NCI-H2107 (cell line): ENCODE measurements at places on chromosomes 4 and X.

GRCh38 chr4:180557348-180557747 is 1685.9 kb upstream of the TENM3 start:
- no peak for DNase-seq

DNA sequence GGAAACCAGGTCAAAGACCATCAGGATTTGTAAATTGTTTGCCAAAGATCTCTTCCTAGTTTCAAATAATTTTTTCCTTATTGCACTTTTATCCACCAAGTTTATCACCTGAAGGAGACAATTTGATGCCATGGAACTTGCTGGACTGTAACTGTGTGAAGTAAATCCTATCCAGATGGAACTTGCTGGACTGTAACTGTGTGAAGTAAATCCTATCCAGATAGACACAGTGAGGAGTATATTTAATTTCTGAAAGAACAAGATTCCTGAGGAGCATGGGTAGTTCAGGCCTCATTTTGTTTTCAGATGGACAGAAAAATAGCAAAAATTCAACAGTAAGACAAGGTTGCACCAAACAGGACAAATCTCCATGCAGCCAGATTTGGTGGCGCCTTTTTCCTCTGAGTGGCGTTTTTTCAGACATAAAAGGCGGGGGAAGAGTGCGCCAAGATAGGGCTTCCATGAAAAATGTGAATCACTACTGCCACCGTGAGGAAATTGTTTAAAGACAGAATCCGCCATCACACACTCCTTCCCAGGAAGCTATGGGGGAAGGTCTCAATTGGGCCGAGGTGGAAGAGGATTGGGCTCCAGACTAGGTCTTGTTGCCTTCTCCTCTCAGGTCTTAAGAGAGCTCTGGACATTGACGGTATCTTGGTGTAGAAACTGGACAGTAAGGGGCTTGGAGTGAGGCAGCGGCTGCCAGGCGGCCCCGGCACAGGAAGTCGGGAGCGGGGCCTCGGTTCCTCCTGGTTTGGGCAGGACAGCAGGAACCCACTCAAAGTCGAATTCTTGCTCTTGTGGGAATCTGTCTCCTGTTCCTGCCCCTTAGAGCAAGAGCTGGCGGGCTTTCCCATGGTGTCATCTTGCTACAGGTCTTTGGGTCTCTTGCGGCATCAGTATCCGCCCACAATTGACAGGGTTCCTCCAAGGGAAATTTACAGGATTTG is 234.7 kb downstream of the OR13H1 start:
- no peak for DNase-seq

GRCh38 chr4:4388311-4388790 is 1.4 kb downstream of the NSG1 start:
- no peak for DNase-seq

DNA sequence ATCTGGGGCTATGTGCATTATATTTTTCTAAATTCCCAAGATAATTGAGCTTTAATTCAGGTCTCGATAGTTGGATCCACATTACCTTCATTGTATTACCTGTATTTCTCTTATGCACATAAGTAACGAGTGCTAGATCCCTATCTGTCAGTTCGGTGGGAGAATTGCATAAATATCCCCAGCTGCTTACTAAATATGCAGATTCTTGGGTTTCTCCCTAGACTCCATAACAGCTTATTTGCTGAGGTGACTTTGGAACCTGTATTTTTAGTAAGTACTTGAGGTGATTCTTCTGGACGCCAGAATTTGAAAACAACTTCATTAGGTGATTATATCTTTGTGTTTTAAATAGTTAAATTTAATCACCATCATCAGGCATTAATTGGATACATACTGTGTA is 15.0 kb downstream of the UGT8 start:
- no peak for DNase-seq

DNA sequence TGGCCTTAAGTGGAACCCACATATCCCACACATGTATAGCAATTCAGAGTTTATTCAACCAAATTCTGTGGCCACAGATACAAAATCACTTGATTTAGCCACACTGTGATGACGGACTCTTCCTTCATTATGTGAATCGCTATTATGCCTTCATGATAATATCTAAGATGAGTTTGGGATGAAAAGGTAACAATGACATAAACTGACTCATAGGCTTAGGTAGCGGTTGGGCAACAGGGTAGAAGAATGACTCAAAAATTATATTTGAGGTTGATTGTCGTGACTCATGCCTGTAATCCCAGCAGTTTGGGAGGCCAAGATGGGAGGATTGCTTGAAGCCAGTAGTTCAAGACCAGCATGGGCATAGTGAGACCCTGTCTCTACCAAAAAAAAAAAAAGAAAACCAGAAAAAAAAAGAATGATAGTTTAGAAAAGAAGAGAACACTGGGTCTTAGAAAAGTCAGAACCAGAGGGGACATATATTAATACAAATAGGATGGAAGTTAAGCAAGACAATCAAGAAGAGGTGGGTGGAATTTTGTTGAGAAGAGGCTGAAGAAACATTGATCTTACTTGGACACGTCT is 70.4 kb upstream of the USP9X start:
- no peak for DNase-seq

GRCh38 chrX:153608806-153609205 is 9.9 kb upstream of the CCNQ start:
- no peak for DNase-seq

DNA sequence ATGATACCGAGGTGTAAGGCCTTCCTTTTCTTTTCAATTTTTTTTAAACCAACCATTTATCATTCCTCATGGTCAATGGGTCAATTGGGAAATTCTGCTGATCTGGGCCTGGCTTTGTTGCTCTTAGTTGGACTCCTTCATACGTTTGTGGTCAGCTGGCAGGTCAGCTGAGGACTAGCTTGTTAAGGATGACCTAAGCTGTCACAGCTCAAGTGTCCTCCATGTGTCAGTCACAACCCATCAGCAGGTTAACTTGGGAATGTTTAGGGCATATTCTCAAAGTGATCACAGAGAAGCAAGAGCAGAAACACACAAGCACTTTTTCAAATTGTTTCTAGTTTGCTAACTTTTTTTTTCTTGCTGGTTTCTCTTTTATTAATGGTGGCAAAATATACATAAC is 117.4 kb upstream of the MAB21L2 start:
- no peak for DNase-seq

DNA sequence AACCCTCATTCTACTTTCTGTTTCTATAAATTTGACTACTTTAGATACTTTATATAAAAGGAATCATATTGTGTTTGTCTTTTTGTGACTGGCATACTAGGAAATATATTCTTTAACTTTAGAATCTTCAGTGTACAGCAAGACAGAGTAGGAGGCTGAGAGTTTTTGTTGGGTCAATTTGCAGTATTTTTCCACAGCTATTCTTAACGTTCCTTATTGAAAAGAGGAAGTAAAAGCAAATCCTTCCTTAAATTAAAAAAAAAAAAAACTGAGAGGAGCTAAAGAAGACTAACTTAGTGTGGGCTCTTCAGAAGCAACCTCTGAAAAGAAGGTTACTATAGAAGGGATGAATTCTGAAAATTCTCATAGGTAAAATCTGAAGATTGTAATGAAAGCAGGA is 1194.6 kb downstream of the ADGRL3 start:
- no peak for DNase-seq

DNA sequence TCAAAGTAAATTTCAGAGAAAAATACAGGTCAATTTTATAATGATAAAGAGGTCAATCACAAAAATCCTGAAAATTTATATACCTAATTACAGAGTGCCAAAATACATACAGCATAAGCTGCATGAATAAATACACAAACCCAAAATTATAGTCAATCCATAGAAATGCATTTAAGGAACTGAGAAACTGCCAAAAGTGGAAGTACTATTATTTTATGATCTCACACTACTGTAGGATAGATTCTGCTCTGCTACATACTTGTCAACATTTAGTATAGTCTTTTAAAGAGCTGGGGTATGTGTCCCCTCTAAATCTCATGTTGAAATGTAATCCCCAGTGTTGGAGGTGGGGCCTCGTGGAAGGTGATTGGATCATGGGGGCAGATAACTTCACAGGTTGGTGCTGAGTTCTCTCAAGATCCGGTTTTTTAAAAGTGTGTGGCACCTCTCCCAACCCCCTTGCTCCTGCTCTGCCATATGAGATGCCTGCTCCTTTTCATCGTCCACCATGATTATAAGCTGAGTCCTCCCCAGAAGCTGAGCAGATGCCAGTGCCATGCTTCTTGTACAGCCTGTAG is 31.8 kb downstream of the CHIC2 start:
- no peak for DNase-seq

- no peak for DNase-seq
Measured at GRCh38 chr4:15396157-15396800, 31.6 kb upstream of the C1QTNF7 start.

GRCh38 chrX:15207384-15207783 is 62.5 kb downstream of the ASB9 start:
- DNase-seq, result no peak

GRCh38 chr4:94302191-94302590 is 40.4 kb downstream of the HPGDS start:
- no peak for DNase-seq

DNA sequence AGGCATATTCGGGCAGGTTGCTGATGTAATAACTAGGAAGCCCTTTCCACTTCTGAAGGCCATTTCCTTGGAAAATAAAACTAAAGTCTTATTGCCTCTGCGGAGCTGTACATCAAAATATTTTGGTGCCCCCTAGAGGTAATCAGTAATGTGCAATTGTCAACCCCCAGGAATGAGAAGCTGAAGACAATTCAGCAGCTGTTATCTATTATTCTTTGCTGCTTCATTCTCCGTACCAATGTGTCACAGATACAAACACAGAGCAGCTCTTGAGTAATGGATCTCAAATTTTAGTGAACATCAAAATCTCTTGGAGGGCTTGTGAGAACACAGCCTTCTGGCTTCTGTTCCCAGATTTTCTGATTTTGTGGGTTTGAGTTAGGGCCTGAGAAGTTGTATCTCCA is 3.5 kb upstream of the SLIT2 start:
- DNase-seq, result peak; percentile 6

DNA sequence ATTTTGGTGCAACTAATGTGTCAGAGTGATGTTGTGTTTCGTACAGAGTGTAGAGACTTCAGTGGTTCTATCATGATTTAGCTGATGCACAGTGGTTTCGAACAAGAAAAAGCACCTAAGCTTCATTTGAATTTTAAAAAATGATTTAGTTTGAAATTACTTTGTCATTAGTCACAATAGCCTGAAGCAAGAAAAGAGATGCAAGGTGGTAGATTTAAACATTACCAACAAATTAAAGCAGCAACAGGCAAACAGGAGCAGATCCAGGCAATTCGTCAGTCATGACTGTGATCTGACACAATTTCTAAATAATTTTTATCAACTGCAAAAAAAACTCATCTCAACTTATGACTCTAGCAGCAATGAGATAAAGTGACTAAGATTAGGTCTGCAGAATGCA is 24.6 kb upstream of the COX7B2 start:
- DNase-seq, result no peak

DNA sequence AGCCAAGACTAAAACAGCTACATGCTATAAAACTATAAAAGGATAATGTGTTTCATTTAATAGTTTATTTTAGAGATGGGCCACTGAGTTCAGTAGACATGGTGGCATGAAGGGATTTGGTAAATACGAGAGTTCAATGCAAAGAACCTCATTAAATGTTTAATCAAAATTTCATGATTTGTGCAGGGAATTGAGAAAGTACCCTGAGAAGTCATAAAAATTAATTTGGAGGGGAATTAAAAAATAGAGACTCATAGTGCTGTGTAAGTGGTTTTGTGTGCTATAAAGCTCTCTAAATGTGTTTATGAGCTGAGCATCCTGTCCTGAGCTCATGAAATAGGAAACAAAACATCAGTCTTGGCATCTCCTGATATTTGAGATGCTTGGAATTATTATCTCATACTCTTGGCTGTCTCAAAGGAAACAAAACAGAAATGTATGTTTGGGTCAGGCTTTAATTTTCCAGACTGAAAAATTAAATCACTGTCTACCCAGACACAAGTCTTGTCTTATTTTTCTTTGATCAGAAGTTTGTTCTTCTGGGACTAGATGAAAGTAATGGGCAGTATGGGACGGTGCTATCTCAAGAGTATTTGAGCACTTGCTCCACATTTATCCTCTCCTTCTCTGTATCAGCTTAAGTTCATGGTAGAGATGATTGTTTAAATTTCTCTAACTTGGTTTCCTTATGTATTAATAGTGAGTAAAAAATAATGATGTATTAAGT is 38.0 kb upstream of the EMCN start:
- DNase-seq, result no peak

GRCh38 chr4:17206829-17207801 is 304.8 kb downstream of the QDPR start:
- no peak for DNase-seq

GRCh38 chr4:161121451-161121850 is 1042.3 kb downstream of the FSTL5 start:
- no peak for DNase-seq

GRCh38 chr4:77152421-77152820 is 4.6 kb upstream of the CCNG2 start:
- no peak for DNase-seq

DNA sequence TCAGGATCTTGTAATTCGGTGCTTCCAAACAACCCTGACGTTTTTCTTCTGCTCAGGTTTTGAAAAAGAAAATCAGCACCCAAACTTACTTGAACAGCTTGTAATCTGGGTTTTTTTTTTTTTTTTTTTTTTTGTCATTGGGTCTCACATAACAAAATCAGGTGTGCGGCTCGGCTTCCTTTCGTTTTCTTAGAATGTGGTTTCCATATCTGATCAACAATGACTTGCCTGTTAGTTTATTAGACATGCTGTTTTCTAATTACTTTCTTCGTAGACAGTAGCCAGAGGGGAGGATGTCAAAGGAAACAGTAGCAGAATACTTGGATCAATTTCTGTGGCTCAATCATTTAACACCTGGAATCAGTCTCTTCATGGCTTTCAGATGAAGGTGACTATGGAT is 890 bp upstream of the FREM3 start:
- no peak for DNase-seq

DNA sequence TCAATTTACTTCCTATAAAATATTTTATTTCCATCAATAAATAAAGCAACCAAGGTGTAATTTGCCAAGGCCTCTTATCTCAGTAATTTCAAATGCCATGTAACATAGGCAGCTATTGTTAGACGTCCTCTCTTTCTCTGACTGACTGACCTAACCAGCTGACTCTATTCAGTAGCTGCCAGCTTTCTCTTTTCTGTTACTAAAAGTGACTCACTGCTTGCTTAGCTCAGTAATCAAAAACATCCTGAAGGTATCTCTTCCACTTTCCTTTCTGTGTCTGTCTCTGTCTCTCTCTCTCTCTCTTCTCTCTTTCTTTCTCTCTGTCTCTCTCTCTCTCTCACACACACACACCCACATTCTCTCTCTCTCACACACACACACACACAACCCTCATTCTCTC is 134.2 kb downstream of the SPOCK3 start:
- DNase-seq, result no peak

GRCh38 chr4:118356731-118357130 is 3.9 kb upstream of the PRSS12 start:
- no peak for DNase-seq

DNA sequence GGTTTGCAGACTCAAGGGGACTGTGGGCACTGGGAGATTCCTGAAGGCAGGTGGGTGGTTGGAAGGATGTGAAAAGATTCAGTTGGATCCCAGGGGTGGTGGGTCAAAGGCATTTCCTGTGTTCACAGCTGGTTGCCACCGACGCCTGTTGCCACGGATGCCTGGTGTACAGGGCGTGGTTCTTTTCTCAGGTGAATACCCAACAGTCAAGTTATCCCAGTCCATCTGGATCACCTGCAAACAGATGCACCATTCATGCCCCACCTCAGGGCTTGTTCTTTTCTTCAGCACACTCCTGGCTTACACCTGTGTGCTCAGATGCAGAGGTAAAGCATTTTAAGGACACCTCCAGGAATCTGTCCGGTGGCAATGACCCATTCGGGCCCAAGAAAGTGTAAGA is 55.8 kb upstream of the SHOX start:
- no peak for DNase-seq

- DNase-seq, result no peak
Measured at GRCh38 chrX:154365997-154366665, 8.3 kb downstream of the FLNA start.
